CD8-positive, alpha-beta T cell (primary cell): ENCODE measurements at places on chromosomes 12 and 14.
A peak's percentile ranks its signal among the peaks of the same experiment; 100 is the strongest.

GRCh38 chr12:120872487-120872886, 31.7 kb downstream of the SPPL3 start:
- no peak for DNase-seq

GRCh38 chr12:6891646-6892001, 13.0 kb upstream of the LRRC23 start:
- DNase-seq: no peak

DNA sequence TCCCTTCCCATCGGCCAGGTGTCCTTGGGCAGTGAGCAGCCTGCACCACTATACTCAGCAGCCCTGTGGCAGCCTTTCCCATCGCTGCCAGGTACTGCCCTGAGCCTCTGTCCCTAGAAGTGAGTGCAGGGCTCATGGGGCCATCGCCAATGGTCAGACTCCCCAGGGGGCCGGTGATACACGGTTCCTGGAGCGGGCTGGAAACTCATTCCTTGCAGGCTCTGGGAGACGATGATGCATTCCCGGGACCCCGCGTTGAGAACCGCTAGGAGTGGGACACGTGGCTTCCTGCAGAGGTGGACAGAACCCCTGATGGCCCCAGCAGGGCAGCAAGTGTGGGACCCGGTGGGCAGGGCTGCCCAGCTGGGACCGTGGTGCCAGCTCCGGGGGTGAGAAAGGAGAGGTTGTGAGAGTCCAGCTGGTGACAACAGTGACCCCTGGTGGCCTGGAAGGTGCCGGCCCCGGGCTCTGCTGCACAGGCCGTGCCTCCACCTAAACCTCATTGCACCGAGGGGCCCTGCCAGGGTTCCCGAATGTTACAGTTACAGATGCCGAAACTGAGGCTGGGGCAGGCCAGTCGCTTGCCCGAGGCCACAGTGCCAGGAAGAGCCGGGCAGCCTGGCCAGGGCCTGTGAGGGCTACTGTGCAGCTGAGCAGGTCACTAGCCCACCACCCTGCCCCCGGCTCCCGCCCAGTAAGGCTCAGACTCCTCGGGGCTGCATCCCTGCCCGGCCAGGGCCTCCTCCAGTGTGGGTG, 33.8 kb downstream of the FBRSL1 start:
- DNase-seq: peak; percentile 81

GRCh38 chr14:65948302-65948701, 535.8 kb downstream of the FUT8 start:
- no peak for DNase-seq

- no peak for DNase-seq
These were observed 33.7 kb downstream of the YAF2 start for GRCh38 chr12:42204362-42204761.

DNA sequence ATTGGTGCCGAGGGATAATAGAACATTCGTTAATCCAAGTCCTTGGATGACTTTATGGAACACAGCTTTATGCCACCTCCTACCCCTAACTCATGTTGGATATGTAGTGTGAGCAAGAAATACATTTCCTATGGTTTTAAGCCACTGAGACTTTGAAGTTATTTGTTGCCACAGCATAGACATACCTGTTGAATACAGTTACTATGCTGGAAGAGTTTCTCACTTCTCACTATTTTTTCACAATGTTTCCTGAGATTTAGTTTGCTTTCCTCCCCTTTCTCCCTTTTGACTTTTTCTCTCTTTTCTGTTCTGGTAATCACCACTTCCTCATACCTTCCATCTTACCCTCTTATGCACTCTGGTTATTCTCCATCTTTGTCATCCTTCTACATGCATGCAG, 7.5 kb upstream of the CLEC4E start:
- DNase-seq: no peak

- DNase-seq: no peak
These were observed 459.6 kb upstream of the RGS6 start for GRCh38 chr14:71472356-71473340.

GRCh38 chr12:32587581-32588495, 91.3 kb upstream of the DNM1L start:
- no peak for DNase-seq

DNA sequence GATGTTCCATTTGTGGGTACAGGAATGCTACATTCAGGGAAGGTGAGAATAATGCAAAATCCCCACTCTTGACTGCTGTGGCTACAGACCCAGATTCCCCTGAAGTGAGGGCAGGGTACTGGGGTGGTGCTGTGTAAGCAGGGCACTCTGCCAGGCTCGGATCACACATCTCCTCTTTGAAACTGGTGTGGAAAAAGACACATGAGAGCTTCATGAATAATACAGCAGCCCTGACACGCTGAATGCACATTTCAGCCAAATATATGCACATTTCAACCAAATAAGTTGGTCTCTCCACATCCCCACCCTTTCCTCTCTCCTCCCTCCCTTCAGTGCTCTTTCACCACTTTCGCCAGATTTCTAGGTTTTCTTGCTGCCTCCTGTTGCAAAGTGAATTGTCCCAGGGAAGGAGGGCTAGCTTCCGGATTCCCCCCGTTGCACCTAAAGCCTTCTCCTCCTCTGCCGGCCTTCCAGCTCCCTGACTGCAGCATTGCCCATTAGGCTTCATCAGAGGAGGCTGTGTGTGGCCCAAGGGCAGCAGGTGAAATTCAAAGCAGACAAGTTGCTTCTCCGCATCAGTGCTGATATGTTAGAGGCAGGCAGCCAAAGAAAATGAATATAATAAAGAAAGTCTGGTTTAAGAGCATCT, 118.2 kb upstream of the TMCC3 start:
- no peak for DNase-seq

DNA sequence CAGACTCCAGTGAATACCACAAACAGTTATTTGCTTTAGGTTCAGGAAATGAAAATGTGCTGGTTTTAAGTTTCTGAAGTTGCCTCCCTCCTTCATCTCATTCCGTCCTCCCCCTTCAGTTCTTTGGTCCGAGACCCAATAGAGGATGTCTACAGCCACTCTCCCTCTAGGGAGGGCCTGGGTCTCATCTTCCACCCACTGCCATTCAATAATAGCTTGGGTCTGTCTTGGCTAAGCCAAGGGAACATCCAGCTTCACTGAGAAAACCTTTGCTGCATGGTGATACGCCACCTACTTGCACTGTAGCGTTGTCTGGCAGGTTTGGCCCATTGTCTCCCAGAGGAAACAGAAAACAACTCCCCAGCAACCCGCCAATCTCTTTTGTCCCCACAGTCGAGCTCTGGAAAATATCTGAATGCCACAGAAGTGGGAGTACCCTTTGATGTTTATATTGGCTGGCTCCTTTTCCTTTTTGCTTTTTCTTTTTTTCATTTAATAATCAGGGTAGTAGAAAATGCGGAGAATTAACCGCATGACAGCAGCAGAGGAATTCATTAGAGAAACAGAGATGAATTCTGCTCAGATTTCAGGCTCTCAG, 380.1 kb downstream of the RAD51B start:
- DNase-seq: no peak

GRCh38 chr14:103260629-103261124, 73.4 kb upstream of the EIF5 start:
- no peak for DNase-seq
